ENCODE measurements at places on chromosomes 3 and 15.

- DNase-seq = no peak
These were observed 29.3 kb upstream of the TRAK1 start for GRCh38 chr3:42061713-42062380.

GRCh38 chr3:182083112-182083511, 371.4 kb downstream of the SOX2 start:
- no peak for DNase-seq

- DNase-seq = no peak
These were observed 25.7 kb downstream of the MYO1E start for GRCh38 chr15:59346951-59347350.

GRCh38 chr3:191680989-191681597, 220.1 kb downstream of the PYDC2 start:
- no peak for DNase-seq

GRCh38 chr3:69283496-69283895, 102.4 kb downstream of the FRMD4B start:
- DNase-seq = no peak
